ENCODE measurements at places on chromosomes 5 and 9. TPM values are rescaled to one million over a fixed set of nuclear protein-coding genes. Genes with fewer than 3 reads are reported as not detected.

Gene PCDHAC1
- 0.27 TPM for total RNA-seq

GRCh38 chr9:22088053-22088716, 79.1 kb upstream of the CDKN2B start:
- no peak overlapping the region for H3K4me3 ChIP-seq
- H3K27me3 ChIP-seq: no peaks in the 10 kb centered on the region
- no peak overlapping the region for H3K27ac ChIP-seq
- no peaks in the 10 kb centered on the region for H3K36me3 ChIP-seq
- H3K4me1 ChIP-seq: peaks cover 15% of the 10 kb centered on the region

Gene PDE6A
- 0.82 TPM for total RNA-seq

Gene ROR2
- total RNA-seq: 12.6 TPM

GRCh38 chr5:6493681-6494454, 45.2 kb downstream of the UBE2QL1 start:
- no peak overlapping the region for H3K27ac ChIP-seq
- H3K4me3 ChIP-seq: no peak overlapping the region

DNA sequence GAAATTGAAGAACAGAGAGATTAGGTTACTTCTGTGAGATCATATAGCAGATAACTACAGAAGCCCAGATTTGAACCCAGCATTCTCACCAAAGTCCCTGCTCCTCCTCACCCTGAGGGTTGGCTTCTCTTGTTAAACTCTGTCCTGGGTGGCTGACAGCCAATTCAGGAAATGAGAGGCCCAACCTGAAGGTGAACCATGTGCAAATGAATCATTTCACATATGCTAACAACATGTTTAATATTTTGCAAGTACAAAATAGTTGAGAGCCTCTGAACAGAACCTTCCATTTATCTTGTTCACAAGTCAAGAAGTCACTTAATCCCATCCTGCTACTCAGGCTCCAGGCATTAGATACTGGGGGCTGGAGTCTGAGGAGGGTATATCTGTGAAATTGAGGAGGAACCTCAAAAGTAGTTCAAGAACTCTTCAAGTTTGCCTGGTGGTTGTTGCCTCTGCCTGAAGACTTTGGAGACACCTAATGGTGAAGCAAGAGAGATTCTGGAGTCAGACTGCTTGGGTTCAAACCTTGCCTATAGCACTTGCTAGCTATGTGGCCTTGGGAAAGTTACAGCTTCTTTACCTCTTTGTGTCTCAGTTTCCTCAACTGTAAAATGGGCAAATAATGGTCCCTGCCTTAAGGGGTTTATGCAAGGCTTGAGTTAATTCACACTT, 564.0 kb downstream of the PSAT1 start:
- H3K36me3 ChIP-seq: no peaks in the 10 kb centered on the region
- no peaks in the 10 kb centered on the region for H3K4me1 ChIP-seq
- DNase-seq: no peak
- no peak overlapping the region for H3K4me3 ChIP-seq

Gene TRPM6
- 1.5 TPM for total RNA-seq

Gene SPATA31D3
- not detected for total RNA-seq

Gene HTR1A
- total RNA-seq: not detected

Gene MAN2A1
- total RNA-seq: 40.1 TPM

Gene GFPT2
- not detected for total RNA-seq

Gene PROB1
- total RNA-seq: 0.95 TPM

GRCh38 chr5:10485142-10485795, 43.6 kb downstream of the ROPN1L start:
- peaks cover 6% of the 10 kb centered on the region for H3K4me1 ChIP-seq
- H3K27me3 ChIP-seq: no peaks in the 10 kb centered on the region
- DNase-seq: no peak
- H3K36me3 ChIP-seq: no peaks in the 10 kb centered on the region
- H3K4me3 ChIP-seq: no peak overlapping the region

GRCh38 chr9:69181908-69182353, 7.9 kb downstream of the TJP2 start:
- H3K4me1 ChIP-seq: peaks cover 9% of the 10 kb centered on the region
- no peaks in the 10 kb centered on the region for H3K27me3 ChIP-seq
- peak overlapping the region; percentile 43 for H3K27ac ChIP-seq
- H3K36me3 ChIP-seq: peaks cover 8% of the 10 kb centered on the region

Gene RNF183
- 2.1 TPM for total RNA-seq

DNA sequence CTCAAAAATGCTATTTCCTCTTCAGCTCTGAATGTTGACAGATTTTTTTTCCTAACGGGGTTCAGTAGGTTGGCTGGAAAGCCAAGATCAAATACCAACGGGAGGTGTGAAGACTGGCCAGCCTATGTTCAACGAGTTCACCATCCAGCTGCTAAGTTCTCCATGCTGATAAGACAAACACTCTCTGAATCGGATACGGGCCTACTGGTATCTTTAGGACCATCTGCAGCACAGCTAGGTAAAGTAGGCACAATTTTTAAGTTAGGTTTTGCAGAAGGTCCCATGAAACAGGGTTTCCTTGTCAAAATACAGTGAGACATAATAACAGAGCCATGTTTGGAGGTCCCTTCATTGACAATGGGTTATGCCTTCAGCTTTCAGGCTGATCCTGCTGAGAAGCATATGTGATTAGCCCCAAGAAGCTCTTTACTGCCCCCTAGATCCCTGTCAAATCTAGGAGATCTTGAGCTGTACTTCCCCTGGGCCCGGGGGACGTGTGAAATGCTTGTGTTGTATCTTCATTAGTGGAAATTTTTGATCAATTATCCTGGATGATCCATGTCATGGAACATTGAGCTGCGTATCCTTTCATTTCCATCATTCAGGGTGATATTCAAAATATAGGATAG, 60.6 kb downstream of the PGM5 start:
- no peak for DNase-seq
- H3K4me3 ChIP-seq: no peak overlapping the region
- H3K27ac ChIP-seq: peak overlapping the region; percentile 29
- no peaks in the 10 kb centered on the region for H3K36me3 ChIP-seq
- no peaks in the 10 kb centered on the region for H3K4me1 ChIP-seq

DNA sequence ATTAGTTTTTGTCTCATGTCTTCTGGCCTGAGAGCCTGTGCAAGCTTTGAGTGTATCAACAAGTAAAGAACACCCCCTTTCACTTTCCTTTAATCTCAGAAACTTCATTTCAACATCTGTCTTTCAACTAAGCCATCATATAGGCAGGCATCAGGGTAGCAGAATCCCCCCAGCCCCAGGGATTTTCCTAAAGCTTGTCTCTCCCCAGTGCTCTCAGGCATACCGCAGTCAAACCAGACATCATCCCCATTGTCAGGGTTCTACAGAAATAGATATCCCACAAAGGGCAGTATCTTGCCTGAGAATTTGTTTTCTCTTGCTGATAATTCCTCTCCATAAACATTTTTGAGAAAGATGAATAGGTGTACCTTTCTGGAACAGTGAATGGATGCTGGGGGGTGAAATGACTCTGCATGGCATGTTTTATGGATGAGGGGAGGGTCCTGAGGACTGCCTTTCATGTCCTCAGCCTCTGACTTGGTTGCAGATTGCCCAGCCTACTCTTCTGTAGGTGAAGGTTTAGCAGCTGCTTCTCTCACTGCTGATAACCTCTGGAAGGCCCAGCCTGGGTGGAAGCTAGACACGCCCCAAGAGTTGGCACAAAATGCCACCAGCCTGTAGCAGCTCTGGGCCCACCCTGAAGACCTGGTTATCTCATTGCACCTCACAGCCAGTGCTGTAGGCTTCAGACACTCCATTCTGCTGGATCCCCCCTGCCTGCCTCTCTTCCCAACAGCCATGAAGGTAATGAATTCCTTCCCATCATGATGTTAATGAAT, 20.5 kb upstream of the SHB start:
- DNase-seq: no peak
- no peaks in the 10 kb centered on the region for H3K36me3 ChIP-seq
- H3K4me3 ChIP-seq: no peak overlapping the region
- peaks cover 11% of the 10 kb centered on the region for H3K4me1 ChIP-seq
- no peak overlapping the region for H3K27ac ChIP-seq

DNA sequence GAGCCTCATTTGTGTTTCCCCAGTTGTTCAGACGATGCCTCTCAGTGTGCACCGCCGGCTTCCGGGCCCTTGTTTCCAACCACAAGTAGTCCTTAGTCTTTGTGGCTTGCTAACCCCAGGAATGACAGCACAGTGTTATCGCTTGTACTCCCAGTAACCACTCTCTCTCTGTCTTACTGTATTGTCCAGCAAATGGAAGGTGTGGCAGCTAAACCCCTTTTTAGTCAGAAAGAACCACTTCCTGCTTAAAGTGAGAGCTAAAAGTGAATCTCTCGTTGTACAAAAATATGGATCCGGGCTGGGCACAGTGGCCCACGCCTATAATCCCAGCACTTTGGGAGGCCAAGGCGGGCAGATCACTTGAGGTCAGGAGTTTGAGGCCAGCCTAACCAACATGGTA, 61.3 kb downstream of the ENC1 start:
- no peak overlapping the region for H3K27ac ChIP-seq
- DNase-seq: no peak
- H3K27me3 ChIP-seq: no peaks in the 10 kb centered on the region
- no peak overlapping the region for H3K4me3 ChIP-seq
- peaks cover 39% of the 10 kb centered on the region for H3K4me1 ChIP-seq

DNA sequence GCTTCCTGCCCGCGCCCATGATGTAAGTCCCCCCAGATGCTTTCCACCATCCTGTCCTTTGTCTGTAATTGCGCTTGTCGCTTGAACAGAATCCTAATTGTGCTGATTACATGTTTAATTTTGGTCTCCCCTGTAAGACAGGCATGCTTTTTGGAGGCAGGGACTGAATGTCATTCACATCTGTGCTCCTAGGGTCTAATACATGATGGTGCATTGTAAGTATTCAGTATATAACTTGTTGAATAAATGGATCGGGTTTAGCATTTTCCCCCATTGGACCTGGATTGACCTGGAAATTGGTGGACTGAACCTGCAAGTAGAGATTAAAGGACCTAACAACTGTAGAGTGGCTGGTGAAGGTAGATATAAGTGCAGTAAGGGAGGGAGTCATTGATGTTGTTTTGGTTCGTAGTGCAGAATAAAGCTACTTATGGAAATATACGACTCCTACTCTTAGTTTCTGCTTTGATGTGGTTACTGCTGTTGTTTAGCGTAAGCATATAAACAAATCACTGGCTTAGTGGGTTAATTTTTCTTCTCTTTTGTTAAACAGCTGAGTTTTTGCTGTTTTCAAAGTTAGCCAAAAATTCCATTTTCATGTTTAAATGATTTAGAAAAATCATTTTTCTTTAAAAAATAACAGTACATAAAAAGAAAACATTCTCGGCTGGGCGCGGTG, 57.3 kb downstream of the TRIO start:
- no peak overlapping the region for H3K27ac ChIP-seq
- no peak for DNase-seq
- no peak overlapping the region for H3K4me3 ChIP-seq
- H3K36me3 ChIP-seq: no peaks in the 10 kb centered on the region

DNA sequence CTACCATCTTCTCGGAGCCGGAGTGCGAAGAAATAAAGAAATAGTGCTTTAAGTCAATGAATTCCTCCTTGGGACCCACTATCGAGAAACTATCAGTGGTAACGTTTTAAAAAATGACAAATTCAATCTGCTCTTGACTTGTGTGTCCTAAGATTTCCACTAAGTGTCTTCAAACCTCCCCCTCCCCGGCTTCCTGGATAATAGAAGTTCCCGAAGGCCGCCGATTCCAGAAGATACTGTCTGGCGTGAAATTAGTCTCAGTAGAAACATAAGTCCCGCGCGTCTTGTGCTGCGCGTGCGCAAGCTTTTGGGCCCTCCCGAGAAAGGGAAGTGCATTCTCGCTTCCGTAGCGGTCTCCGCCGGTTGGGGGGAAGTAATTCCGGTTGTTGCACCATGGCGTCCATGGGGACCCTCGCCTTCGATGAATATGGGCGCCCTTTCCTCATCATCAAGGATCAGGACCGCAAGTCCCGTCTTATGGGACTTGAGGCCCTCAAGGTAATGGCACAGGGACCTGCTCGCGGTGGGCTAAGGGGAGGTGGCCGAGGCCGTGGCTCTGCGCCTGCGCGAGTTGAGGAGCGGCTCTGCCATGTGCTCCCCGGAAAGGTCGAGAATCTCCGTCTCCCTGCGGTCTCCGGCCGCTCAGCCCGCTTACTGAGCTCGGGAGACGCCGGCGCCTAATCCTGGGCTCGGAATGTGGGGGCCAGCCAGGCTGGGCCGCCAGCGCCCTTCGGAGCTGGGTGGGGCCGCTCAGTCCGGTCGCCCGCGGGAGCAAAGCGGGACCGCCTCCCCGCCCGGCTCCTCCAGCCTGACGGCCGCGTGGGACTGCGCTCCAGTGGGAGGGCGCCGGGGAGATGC, at the start of gene CCT5:
TSS of gene CCT5 (plus strand) at position 333 of the 858 bp plus-strand sequence. CDS start at position 394, 61 bp downstream.
- H3K27me3 ChIP-seq: no peaks in the 10 kb centered on the region
- H3K27ac ChIP-seq: peak within 1 kb of the TSS; percentile 95
- DNase-seq: peak; percentile 65
- peaks cover 8% of the 10 kb centered on the region for H3K4me1 ChIP-seq
- H3K36me3 ChIP-seq: no peaks in the 10 kb centered on the region
- H3K4me3 ChIP-seq: peak within 1 kb of the TSS; percentile 89

DNA sequence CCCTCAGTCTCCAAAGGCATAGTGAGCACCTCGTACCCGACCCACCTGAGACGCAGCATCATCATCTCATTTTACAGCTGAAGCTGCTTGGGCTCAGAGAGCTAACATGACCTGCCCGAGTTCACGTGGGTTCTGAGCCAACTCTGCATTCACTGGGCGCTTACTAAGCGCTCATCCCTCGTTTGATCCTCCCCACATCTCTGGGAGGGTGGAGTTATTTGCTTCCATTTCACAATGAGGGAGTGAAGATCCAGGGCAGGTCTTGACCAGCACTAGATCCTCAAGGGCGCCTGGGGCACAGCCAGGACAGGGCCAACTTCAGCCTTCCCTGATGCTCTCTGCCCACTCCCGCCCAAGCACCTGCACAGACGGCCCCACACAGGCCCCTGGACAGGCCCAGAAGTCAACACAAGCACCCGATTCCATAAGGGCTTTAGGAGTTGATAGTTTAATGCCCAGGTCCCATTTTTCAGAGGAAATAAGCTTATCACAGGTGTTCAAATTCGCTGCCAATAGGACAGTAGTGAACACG, 80.8 kb downstream of the HRH2 start:
- no peak overlapping the region for H3K4me3 ChIP-seq
- H3K27me3 ChIP-seq: peaks cover 91% of the 10 kb centered on the region
- H3K27ac ChIP-seq: no peak overlapping the region
- H3K4me1 ChIP-seq: peaks cover 11% of the 10 kb centered on the region
- no peak for DNase-seq
- H3K36me3 ChIP-seq: no peaks in the 10 kb centered on the region

Gene MYOZ3
- total RNA-seq: not detected

Gene RETREG1
- total RNA-seq: 5.3 TPM

GRCh38 chr9:98551511-98552286, 157.0 kb downstream of the GABBR2 start:
- H3K36me3 ChIP-seq: no peaks in the 10 kb centered on the region
- no peak overlapping the region for H3K4me3 ChIP-seq
- peaks cover 17% of the 10 kb centered on the region for H3K27me3 ChIP-seq
- no peaks in the 10 kb centered on the region for H3K4me1 ChIP-seq
- no peak overlapping the region for H3K27ac ChIP-seq

GRCh38 chr5:16005225-16005624, 174.4 kb downstream of the MARCHF11 start:
- H3K27me3 ChIP-seq: no peaks in the 10 kb centered on the region
- peaks cover 9% of the 10 kb centered on the region for H3K4me1 ChIP-seq
- H3K4me3 ChIP-seq: no peak overlapping the region
- H3K36me3 ChIP-seq: no peaks in the 10 kb centered on the region
- no peak overlapping the region for H3K27ac ChIP-seq
